ENCODE measurements at places on chromosomes 16 and 17. TPM values are rescaled to one million over a fixed set of nuclear protein-coding genes. Genes with fewer than 3 reads are reported as not detected.

The TEKT1 gene
- polyA plus RNA-seq: 0.86 TPM

The EVI2A gene
- polyA plus RNA-seq: 1.4 TPM

The ARL5C gene
- polyA plus RNA-seq: 0.32 TPM

The LDHD gene
- polyA plus RNA-seq: 5.9 TPM

The ST6GALNAC2 gene
- polyA plus RNA-seq: 12.4 TPM

The UBE2G1 gene
- polyA plus RNA-seq: 64.2 TPM

The EFCAB5 gene
- 1.8 TPM for polyA plus RNA-seq

The SPN gene
- 3.4 TPM for polyA plus RNA-seq

The CA4 gene
- polyA plus RNA-seq: 64.6 TPM

The AARS1 gene
- polyA plus RNA-seq: 86.1 TPM

The ITPRIPL2 gene
- 17.0 TPM for polyA plus RNA-seq

The CDH16 gene
- polyA plus RNA-seq: 252 TPM

The VWA3A gene
- 1.6 TPM for polyA plus RNA-seq

The SLC9A5 gene
- 3.9 TPM for polyA plus RNA-seq

The TEX19 gene
- not detected for polyA plus RNA-seq

The KRTAP4-4 gene
- polyA plus RNA-seq: not detected

The ARHGDIG gene
- 1.9 TPM for polyA plus RNA-seq

The CD300H gene
- polyA plus RNA-seq: 0.23 TPM

The TMEM114 gene
- 0.23 TPM for polyA plus RNA-seq

The KRT15 gene
- 0.96 TPM for polyA plus RNA-seq

The C1QTNF8 gene
- 0.05 TPM for polyA plus RNA-seq

The PRAC1 gene
- polyA plus RNA-seq: not detected

The DPEP3 gene
- polyA plus RNA-seq: 0.37 TPM

The C16orf96 gene
- 0.25 TPM for polyA plus RNA-seq

The TP53TG3E gene
- polyA plus RNA-seq: not detected

The TRAPPC1 gene
- polyA plus RNA-seq: 140 TPM

The SLC2A4 gene
- 2.0 TPM for polyA plus RNA-seq

The UTP18 gene
- polyA plus RNA-seq: 58.5 TPM

The SRCIN1 gene
- polyA plus RNA-seq: 3.8 TPM

The TP53TG3 gene
- polyA plus RNA-seq: not detected

The EVPL gene
- polyA plus RNA-seq: 15.6 TPM

The KRT34 gene
- not detected for polyA plus RNA-seq

The KRT20 gene
- 0.77 TPM for polyA plus RNA-seq

The HS3ST2 gene
- polyA plus RNA-seq: 0.31 TPM

The OR2C1 gene
- 0.57 TPM for polyA plus RNA-seq

The JPH3 gene
- 0.58 TPM for polyA plus RNA-seq

The NOG gene
- polyA plus RNA-seq: 1.8 TPM

The BAIAP3 gene
- 4.3 TPM for polyA plus RNA-seq

The CPHXL2 gene
- not detected for polyA plus RNA-seq

The SLC6A2 gene
- 0.47 TPM for polyA plus RNA-seq

The HBZ gene
- 0.37 TPM for polyA plus RNA-seq

The STH gene
- not detected for polyA plus RNA-seq

The SCGB1C2 gene
- 2.1 TPM for polyA plus RNA-seq

The DHRS7C gene
- not detected for polyA plus RNA-seq

The SNAI3 gene
- 0.41 TPM for polyA plus RNA-seq

The NTN3 gene
- 2.5 TPM for polyA plus RNA-seq

The ICAM2 gene
- 31.1 TPM for polyA plus RNA-seq

The PABPN1L gene
- polyA plus RNA-seq: not detected

The SDR42E1 gene
- 11.2 TPM for polyA plus RNA-seq

The ODAD4 gene
- 5.7 TPM for polyA plus RNA-seq

The HP gene
- 0.37 TPM for polyA plus RNA-seq

The TLCD2 gene
- polyA plus RNA-seq: 5.1 TPM

The GAS2L2 gene
- 0.05 TPM for polyA plus RNA-seq

The NAGS gene
- polyA plus RNA-seq: 4.7 TPM

The ZPBP2 gene
- polyA plus RNA-seq: not detected

Data from right renal pelvis (tissue), 4 donors.